Spinal cord (tissue), 10 donors: ENCODE measurements at places on chromosomes 16 and 17. TPM values are rescaled to one million over a fixed set of nuclear protein-coding genes. Genes with fewer than 3 reads are reported as not detected.

TPSD1 gene
- polyA plus RNA-seq = not detected

CBFB gene
- polyA plus RNA-seq = 36.1 TPM

NCBP3 gene
- 49.9 TPM for polyA plus RNA-seq

CHRNE gene
- 1.9 TPM for polyA plus RNA-seq

CDH15 gene
- 1.8 TPM for polyA plus RNA-seq

MRC2 gene
- polyA plus RNA-seq = 84.2 TPM

TMEM92 gene
- polyA plus RNA-seq = 0.49 TPM

TNP2 gene
- polyA plus RNA-seq = not detected
